GM12878 (cell line): ENCODE measurements at places on chromosomes 1 and 21.

DNA sequence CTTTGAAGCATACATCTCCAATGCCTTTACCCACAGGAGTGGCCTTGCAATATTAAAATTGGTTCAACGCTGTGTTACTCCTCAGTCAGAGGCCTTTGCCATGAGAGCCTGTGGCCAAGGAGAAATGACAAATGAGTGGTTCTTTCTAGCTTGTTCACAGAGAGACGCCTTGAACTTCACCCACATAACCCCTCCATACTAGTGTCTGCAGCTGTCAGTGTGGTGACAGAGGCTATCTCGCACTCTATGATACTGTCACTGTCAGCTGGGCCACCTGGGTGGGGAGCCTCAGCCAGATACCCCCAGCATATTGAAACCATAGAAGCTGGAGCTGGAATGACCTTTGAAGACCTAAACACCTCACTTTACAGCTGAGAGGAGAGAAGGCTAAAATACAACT, 57.4 kb upstream of the LBR start:
- no peak for DNase-seq

- no peak for DNase-seq
Observed at GRCh38 chr1:146019231-146020057, 2.1 kb downstream of the HJV start.

- no peak for DNase-seq
Observed at GRCh38 chr1:185080422-185080821, 35.1 kb downstream of the RNF2 start.

DNA sequence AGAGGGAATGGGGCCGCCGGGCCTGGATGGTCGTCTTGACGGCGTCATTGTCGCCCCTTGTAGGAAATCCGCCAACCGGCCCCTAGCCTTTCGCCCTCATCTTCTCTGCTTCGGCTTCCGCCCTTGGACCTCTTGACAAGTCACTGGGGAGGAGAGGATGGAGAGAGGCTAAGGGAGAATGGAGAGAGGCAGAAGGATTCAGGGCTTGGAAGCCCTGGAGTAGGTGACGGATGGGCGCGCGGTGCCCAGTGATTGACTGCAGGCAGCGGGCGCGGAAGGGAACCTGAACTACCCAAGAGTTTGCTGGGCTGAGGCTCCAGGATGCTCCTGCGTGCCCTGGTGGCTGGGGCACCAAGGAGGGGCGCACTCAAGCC, 651 bp downstream of the PDE4B start:
- no peak for DNase-seq

GRCh38 chr1:6218375-6219164, 12.7 kb downstream of the RNF207 start:
- no peak for DNase-seq

- DNase-seq: no peak
Observed at GRCh38 chr1:208025031-208025430, 114.1 kb upstream of the CD34 start.

DNA sequence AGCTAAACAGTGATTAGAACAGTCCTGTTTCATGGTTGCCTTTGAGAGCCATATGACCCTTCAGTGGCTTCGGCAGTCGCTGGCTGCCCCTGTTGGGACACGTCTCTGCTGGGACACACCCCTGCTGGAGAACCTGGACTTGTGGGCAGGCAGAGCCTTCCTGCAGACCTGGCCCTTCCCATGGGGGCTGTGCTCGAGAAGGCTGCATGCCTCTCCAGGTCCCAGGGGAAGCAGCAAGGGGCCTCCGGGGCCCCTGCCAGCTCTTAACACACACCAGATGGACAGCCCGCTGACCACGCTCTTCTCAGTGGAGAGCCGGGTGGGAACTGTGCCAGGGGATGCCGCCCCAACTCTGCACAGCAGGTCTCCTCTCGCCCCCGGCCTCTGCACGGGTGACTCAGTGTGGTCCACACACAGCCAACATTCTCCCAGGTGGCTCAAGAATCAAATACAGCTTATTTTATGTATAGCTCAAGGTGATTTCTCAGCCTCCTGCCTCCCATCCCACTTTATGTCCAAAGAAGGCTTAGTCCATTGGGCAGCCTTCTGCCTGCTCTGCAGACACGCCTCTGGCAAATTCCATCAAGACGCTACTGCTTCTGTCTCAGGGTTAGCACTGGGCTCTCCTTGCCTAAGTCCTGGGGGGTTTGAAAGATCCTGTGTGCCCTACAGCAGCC, 450.8 kb downstream of the KIF26B start:
- no peak for DNase-seq

DNA sequence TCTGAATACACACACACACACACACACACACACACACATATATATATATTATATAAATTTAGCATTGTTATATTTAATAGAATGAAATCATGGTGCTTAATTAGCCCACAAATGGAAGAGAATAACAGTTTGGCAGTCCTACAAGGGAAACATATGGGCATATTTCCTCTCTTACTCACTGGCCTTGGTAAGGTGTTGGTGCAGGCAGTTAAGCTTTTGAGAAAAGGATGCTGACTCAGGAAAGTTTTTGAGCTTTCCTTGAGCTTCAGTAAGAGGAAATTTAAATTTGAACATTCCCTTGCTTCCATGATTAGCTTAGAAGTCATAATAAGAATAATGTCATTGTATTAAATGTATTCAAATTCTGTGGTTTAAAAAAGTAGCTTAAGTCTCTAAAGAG, 37.0 kb upstream of the B3GALT5 start:
- no peak for DNase-seq

- DNase-seq: no peak
Observed at GRCh38 chr1:67590329-67590728, 94.7 kb upstream of the GADD45A start.

- DNase-seq: no peak
Observed at GRCh38 chr1:114218361-114219171, 64.9 kb upstream of the SYT6 start.

DNA sequence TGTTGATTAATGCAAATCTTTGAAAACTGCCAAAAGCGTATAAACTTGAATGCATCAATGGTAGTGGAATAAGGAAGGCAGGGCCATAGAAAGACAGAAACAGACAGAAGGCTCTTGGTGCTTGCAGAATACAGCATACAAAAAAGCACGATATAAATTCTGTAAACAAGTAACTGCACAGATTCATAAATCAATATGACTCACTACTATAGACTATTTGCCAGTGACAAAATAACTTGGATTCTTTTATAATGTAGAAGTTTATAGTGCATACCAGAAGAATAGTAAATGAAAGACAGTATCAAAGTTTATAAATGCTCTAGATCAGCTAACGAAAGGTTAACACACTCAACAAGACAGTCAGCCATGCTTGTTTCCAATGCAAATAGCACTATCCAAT, 349.6 kb downstream of the PTBP2 start:
- no peak for DNase-seq

- DNase-seq: no peak
Observed at GRCh38 chr1:112638110-112638428, 18.4 kb downstream of the CAPZA1 start.

DNA sequence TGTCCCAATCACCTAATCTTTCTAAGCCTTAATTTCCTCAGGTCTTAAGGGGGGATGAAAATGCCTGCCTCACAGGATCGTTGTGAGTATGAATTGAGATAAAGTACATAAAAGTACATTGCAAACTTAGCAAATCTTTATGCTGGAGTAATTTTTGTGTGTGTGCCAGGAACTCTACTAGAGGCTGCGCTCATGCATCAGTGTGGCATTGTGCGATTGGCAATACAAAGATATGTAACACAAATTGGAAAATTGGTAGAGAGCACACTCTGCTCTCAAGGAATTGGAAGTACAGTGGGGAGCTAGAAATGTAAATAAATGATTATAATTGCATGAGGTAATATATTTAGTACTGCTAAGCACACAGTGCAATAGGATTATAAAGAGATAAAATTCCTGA, 398.3 kb downstream of the DUSP10 start:
- DNase-seq: no peak

DNA sequence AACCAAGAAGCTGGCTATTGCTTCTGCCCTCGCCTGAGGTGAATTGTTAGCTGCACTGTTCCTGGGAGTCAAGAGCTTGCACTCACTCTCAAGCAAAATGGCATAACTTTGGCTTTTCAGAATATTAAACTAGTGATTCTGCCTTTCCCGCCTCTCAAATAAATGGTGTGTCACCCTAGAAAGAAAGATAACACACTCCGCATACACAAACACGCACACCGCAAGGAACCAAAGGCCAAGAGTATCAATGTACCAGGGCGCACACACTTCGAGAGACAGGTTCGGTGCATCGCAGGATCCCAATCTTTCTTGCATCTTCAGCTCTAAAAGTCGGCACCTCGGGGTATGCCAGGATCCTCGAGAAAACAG, 470 bp upstream of the RTCA start:
- DNase-seq: no peak

DNA sequence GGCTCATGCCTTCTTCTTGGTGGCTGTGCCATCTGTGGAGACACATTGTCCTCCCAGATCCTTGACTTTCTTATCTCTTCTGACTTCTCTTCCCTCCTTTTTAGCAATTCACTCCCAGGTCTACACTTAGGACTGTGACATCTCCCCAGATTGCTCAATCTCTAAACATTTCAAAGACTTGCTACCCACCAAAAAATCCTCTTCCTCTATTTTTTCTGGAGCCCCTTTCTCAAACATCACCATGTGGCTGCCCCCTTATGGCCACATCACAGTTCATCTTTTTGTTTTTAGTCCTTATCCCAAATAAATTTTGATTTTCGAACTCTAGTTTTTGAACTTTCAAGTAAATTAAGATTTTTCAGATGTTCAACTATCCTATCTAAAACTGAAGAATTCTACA, 148.6 kb upstream of the HOOK1 start:
- no peak for DNase-seq

DNA sequence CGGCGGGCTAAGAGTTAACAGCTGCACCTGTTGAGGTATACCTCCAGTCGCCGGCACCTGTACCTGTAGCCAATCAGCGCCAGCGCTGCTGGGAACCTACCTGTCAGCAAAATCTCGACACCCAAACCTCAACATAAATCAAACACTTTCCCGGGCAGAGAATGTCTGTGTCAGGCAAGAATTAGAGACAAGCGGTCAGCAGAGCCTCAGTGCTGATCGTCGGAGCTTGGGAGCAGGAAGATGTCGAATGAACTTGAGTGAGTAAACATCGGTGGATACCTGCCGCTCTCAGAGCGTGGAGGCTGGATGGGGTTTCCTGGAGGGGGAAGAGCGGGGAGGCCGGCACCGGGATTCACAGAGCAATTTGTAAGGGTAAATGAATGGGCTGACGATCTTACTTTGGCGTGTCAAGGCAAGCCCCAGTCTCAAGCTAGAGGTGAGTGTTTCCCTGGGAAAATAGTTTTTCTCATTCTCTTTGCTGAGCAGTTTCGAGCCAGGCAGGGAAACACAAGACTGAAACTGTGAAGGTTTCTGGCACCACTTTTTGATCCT, at the start of gene GRHL3:
Gene GRHL3 (plus strand): TSS at position 46 of the 552 bp plus-strand sequence. CDS start 195 bp downstream, at position 241.
- DNase-seq: no peak

- DNase-seq: no peak
Observed at GRCh38 chr21:14603202-14603601, 57.1 kb upstream of the SAMSN1 start.

DNA sequence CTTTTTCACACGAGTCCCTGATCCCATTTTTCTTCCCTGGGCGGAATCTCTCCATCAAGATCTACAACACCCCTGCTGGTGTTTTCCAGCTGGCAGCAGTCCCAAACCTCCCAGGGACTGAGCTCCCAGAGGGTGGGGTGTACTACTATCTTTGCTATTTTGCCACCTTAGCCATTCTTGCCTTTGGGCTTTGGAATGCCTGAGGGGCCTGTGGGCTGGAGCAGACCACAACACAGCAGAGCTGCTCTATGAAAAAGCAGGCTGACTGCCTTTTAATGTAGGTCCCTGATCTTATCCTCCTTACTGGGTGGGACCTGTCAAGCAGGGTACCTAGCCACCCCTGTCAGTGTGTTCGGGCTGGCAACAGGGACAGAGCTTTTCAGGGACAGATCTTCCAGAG, 91.9 kb downstream of the KCNT2 start:
- DNase-seq: no peak

DNA sequence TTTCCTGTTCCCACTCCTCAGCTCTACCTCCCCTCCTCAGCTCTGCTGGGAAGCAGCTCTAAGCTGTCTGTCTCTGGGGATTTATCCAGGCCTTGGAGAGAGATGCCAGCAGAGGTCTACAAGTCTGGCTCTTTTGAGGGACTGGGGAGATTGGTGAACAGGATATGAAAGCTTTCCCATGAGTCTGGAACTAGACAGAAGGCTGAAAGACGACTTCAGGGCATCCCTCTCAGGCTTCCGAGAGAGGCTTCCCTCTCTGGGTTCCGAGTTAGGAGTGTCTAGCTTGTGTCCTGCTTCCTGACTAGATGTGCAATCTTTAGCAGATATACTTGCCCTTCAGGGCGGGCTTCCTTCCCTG, 733 bp downstream of the TMEM35B start:
- DNase-seq: no peak

GRCh38 chr1:22418312-22418711, 33.3 kb upstream of the ZBTB40 start:
- no peak for DNase-seq

DNA sequence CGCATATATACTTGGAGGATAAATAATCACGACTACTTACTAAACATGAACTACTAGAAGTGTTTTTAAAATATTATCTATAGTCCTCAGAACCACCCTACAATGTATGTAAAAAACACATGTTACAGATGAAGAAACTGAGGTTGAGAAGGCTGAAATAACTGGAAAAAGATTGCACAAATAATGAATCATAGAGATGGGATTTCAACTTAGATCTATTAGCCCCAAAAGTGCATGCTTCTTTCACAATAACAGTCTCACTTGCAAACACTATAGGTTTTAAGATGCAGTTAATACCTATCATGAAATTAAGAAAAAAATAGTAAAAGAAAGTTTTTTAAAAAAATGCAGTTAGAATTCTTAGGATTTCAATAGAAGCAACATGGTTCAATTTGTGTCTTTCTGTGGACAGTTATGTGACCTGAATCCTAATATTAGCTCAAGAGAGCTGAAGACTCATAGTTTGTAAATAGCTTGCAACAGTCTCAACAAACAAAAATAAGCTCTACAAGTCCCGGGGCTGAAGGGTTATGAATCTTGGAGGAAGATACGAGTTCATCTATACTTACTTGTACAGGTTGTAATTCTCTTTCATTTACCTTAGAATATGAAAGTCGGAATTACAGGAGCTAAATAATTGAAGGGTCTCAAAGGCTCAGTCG, 58.6 kb upstream of the NTPCR start:
- DNase-seq: no peak

DNA sequence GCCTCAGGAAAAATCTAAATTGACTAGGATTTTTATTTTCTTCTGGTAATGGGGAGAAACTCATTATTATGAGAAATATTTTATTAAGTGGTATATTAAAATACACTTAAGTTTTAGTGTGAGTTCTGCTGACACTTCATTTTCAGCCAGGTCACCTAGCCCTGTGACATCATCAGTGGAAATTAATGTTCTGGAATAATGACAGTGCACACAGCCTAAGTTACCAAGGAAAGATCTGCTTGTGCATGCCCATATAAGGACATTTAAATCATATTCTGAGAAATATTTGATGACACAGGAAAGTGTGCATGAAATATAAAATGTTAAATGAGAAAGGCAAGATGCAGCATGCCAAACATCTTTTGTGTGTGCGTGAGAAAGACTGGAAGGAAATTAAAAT, 102.0 kb downstream of the KIF14 start:
- no peak for DNase-seq
